Adrenal gland (tissue), 19 donors: ENCODE measurements at places on chromosomes 12 and 14.

DNA sequence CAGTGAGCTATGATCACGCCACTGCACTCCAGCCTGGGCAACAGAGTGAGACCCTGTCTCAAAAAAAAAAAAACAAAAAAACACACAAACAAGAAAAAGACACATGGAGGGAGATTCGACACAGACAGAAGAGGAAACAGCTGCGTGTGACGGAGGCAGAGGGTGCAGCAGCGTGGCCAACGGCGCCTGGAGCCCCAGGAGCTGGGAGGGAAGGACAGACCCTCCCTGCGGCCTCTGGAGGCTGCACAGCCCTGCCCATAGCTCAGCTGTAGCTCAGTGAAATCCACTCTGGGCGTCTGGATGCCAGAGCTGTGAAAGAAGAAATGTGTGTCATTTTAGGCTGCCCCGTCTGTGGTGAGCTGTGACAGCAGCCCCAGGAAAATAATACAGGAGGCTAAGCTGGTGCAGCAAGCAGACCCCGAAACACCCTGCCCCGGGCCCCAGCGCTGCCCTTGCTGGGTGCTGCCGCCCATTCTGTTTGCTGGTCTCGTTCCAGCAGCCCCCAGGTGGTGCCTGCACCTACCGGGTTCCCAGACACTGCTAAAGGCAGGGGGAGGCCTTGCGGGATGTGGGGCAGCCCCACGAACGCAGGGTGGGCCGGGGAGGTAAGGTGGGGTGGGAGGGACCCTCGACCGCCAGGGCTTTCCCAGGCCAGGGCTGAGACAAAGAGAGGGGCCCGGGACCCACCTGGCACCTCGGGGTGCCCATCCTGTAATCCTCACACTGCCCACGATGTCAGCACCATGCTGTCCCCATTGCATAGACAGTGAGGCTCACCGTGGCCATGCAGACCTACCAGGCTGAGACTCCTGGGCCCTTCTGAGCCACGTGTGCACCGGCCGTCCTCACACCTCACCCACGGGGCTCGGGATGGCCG lies 21.2 kb downstream of the GALNT9 start:
- DNase-seq: no peak

DNA sequence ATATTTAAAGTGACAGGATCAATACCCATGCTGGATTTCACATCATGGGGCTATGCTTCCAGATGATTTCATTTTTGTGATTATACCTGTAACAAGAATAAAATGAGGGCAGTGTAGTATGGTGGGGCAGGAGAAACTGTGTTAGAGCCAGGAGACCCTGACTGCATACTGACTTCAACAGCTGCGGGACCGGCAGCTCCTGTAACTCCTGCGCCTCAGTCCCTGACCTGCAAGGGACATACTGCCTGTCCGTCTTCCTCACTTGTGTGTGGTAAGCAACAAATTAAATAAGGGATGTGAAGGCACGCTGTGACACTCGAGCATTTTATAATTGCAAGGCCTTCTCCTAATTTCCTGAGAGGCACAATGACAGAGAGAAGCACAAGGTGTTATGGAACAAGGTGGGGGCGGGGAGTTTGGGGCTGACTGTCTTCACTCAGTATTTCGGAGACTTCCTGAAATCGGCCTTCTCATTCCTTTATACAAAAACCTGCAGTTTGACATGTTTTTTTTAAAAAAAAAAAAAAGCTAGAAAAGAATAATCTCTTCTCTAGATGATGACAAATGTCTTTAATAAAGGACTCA lies 164.2 kb downstream of the TTC7B start:
- no peak for DNase-seq

- no peak for DNase-seq
These were observed 95.8 kb downstream of the TMTC3 start for GRCh38 chr12:88237954-88238353.

DNA sequence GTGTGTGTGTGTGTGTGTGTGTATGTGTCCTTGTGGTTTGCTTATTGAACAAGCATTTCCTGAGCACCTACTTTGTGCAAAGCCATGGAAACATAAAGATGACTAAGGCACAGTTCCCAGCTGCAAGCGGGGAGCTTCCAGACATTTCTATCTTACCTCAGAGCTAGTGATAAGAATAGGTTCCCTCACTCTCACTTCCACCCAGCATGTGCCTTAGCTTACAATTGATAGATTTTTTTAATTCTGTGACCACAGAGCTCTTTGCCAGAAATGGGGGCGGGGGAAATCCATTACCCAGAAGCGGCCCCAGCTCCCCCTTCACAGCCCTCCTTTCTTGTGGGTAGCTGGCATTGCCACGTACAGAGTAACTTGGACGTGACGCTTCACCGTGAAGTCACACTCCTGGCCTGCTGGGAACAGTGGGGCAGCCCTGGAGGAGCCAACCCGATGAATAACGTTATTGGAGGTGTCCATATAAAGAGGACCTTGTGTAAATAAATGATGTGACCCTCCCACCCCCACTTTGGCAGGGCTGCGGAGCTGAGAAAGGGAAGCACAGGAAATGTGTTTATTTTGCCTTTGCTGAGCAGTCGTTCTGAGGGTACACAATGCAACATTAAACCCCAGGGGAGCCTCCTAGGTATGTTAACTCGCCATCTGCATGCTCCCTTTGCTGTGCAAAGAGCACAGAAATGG lies 238.9 kb downstream of the CHST11 start:
- no peak for DNase-seq

GRCh38 chr14:66360366-66360926 lies 125.7 kb upstream of the CCDC196 start:
- no peak for DNase-seq
